Activated naive CD4-positive, alpha-beta T cell treated with anti-CD3 and anti-CD28 coated beads, Interleukin-2, amount 50 U/mL, for 72 hours (primary cell): ENCODE measurements at places on chromosomes 12 and 14. TPM values are rescaled to one million over a fixed set of nuclear protein-coding genes. Genes with fewer than 3 reads are reported as not detected.

The C12orf50 gene
- 0.18 TPM for total RNA-seq

The TRMT61A gene
- 9.2 TPM for total RNA-seq

The DDX47 gene
- total RNA-seq: 109 TPM

The DDX54 gene
- 77.3 TPM for total RNA-seq

The HAL gene
- total RNA-seq: 0.39 TPM

The LALBA gene
- not detected for total RNA-seq

The TAS2R8 gene
- total RNA-seq: not detected

The FGF23 gene
- not detected for total RNA-seq

The MYO1A gene
- 3.3 TPM for total RNA-seq

- no peak for DNase-seq
These were observed 48.6 kb upstream of the RHOJ start for GRCh38 chr14:63155511-63156185.

DNA sequence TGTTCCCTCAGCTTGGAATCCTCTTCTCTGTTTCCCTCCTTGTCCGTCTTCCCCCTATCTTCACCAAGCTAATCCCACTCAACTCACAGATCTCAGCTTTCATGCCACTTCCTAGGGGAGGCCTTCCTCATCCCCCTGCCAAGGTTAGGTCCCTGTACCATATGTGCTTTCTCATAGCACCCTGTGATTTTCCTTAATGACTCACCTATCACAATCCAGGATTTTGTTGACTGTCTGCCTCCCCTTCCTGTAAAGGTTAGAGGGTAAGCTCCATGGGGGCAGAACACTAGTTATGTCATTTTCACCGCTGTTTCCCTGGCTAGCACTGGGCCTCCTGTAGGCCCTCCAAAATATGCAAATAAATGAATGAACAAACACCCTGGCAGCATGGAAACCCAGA, 57.6 kb downstream of the CRADD start:
- no peak for DNase-seq

- DNase-seq: no peak
These were observed 863.5 kb upstream of the MGAT4C start for GRCh38 chr12:87119713-87120112.

DNA sequence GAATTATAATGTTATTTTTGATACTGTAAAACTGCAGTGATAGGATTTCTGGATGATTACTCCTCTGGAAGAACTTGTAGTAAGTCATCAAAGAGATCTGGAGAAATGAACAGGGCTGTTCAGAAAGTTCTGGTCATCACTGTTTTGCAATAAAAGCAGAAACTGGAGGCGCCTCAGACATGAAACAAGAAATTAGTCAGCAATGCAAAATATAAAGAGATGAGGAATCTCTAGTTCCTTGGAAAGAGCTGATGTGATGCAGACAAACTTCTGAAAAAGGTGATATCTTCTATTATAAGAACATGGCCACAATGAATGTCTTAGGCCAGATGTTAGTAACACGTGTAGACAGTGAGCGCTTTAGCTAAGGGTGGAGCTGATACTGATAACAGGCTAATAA, 9.5 kb downstream of the ACIN1 start:
- no peak for DNase-seq

GRCh38 chr14:86654558-86655184, 1124.7 kb downstream of the FLRT2 start:
- peak; percentile 37 for DNase-seq

- no peak for DNase-seq
These were observed 74.9 kb downstream of the PPM1H start for GRCh38 chr12:62860020-62860419.

GRCh38 chr14:58643366-58643765, 5.6 kb downstream of the DACT1 start:
- DNase-seq: no peak

DNA sequence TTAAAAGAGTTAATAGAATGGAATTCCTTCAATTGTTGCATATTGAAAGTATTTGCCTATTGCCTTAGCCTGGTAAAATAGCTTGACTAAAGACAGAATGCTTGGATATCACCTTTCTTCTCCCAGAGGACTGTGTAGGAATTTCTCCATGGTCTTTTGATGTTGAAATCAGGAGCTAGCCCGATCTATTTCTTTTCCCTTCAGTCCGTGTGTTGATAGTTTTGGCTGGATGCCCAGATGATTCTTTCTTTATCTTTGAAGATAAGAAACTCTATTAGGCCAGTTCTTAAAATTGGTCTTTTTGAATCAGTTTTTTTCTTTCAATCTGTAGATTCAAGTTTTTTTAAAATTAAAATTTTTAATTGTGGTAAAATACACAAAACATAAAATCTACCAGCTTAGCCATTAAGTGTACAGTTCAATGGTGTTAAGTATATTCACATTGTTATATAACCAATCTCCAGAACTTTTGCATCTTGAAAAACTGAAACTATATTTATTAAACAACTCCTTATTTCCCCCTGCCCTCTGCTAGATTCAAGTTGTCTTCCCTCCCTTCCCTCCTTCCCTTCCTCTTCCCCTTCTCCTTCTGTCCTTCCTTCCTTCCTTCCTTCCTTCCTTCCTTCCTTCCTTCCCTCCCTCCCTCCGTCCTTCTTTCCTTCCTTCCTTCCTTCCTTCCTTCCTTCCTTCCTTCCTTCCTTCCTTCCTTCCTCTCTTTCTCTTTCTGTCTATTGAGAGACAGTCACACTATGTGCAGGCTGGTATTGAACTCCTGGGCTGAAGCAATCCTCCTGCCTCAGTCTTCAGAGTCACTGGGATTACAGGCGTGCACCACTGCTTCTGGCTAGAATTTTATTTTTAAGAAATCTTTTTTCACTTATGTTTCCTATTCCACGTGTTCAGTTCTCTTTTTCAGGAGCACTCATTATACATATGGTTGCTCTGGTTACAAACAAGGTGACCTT, 10.1 kb downstream of the LACRT start:
- DNase-seq: no peak

DNA sequence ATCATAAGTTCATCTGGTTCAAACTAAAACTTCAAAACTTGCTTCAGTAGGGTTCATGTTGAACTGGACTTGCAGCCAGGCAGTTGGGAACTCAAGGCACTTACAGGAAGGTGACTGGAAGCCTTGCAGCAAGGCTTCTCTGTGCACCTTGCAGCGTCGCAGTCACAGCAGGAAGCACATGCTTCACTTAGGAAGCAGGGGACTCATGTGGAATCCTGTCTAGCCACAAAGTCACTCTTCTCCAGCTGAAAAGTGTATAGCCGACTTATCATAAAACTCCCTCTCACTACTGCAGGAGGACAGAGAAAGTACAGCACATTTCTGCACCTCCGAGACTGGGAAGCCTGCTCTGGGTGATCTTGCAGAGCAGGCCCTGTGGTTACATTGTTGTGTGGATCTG, 114.0 kb upstream of the PRB2 start:
- DNase-seq: no peak
